ENCODE measurements at places on chromosomes 12 and 14.

DNA sequence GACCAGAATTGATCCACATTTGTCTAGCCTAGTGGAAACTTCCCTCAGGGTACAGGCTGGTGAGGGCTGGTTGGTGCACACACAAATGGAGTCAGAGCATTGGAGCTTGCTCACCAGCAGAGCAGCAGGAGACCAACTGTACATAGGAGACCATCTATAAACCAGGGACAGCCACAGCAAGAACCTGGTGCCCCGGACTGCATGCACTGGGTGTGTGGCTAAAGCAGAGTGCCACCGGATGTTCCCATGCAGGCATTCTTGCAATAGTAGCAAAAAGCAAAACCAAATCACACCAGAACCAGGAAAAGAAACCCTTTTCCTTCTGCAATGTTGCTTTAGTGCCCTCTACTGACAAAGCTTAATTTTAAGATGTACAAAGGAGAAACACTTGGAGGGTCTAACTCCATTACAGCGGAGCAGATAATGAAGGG lies 136.4 kb downstream of the MDGA2 start:
- DNase-seq: peak; percentile 78

GRCh38 chr12:9707864-9708808 lies 24.8 kb downstream of the CLECL1 start:
- DNase-seq: peak; percentile 69

- DNase-seq: no peak
These were observed 4.6 kb upstream of the SLC8B1 start for GRCh38 chr12:113339540-113339939.

DNA sequence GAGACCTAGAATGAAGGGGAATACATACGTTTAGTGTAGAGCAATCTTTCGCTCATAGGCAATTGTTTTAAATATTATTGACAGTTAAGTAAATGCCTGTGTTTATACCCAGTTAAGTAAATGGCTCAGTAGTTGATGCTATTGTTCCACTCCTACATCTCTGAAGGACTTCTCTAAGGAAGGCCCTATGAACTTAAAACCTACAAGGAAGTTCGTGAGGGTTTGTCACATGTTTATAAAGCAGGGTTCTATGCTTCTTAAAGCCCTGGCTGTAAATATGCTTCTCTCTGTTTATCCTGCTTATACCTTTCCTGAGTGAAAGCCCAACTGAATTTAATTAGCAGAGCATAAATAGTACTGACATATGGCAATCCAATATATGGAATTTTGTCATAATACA lies 282.1 kb upstream of the NPAS3 start:
- DNase-seq: no peak

DNA sequence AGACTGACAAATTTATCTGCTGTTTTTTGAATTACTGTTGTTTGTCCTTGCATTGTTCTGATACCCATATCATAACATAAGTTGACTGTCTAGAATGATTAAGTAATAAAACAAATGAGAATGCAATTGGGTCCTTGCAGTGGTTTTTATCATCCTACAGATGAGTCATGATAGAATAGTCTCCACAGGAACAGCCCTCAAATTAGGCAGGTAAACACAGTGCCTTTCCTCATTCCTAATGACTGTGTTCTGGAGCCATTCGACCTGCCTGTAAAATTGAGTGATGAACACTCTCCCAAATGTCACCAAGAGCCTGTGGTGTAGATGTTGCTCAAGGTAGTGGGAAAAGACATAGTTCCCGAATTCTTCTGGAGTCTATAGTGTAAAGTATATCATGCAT lies 12.3 kb downstream of the NKX2-8 start:
- no peak for DNase-seq

DNA sequence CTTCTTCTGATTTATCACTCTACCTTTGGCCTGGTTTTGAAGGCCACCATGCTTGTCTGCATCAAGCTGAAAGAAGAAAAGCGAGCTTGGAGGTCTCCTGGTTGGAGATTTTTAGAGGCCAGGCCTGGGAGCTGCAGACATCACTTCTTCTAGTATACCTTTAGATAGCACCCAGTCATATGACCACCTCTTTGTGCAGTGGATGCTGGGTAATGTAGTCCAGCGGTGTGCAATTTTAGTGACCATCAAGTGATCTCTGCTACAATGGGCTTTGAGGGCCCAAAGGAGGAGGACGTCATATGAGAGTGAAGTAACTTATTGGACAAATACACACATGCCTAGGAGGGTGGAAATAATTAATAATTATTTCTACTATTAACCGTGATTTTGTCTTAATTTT lies 15.2 kb upstream of the WNT5B start:
- DNase-seq: peak; percentile 35

- DNase-seq: peak; percentile 20
These were observed 1241.4 kb upstream of the TMEM132C start for GRCh38 chr12:127025545-127025944.

DNA sequence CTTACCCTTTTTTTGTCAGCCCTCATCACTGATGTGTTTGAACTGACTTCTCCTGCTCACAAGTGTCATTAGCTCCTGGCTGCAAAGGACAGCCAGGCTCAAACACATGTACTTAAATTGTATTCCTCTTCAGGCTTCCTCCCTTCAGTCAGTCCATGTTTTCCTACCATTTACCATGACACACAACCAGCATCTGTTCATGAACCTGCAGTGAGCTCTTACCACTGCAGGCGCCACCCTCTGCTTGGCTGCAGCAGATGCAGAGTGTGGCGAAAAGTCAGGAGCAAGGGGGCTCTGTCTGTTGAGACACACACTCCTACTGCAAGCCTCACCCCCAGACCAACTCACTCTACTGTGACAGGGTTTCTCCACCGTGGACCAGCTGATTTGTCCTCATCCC lies 70.2 kb downstream of the TSPAN11 start:
- no peak for DNase-seq

GRCh38 chr12:81520064-81520945 lies 238.8 kb downstream of the PPFIA2 start:
- DNase-seq: peak; percentile 2

- DNase-seq: no peak
These were observed 43.6 kb downstream of the RAD51B start for GRCh38 chr14:67863223-67863622.

DNA sequence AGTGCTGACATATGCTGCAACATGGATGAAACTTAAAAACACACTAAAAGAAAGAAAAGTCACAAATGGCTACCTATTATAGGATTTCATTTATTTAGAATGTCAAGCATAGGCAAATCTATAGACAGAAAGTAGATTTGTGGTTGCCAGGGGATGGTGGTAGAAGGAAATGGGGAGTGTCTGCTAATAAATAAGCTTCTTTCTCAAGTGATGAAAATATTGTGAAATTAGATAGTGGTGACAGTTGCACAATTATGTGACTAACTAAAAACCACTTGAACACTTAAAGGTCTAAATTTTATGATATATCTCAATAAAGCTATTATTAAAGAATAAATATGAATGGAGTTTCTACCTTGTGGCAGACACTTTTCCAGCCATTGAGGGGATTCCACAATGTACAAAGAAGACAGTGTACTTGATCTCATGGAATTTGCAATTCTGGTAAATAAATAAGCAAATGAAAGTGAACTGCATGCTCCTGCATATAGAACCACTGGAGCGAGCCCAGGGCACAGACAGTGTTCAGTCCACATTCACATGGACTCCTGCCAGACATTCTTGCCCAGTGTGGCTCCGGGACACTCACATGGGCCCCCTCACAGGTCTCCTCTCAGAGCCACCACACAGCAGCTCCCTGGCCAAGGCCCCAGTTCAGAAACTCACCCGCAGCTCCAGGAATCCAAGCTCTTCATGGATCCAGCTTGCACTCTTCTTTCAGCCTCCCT lies 107.1 kb upstream of the ARID2 start:
- DNase-seq: no peak

Measured in SK-MEL-5 (cell line).